ENCODE measurements at places on chromosomes 5 and 9.

DNA sequence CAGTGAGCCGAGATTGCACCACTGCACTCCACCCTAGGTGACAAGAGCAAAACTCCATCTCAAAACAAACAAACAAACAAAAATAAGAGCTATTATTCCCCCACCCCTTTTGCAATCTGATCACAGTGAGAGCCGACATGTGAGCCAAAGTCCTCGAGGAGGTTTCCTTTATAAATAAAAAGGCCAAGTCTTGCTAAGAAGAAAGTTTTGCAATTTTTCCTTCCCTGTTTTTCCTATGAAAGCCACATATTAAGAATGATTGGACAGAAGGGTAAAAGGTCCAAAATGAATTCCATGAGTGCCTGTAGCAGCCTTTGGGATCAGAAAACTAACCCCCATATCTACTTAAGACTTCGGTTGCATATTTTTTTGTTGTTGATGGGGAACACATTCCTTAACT is 179.7 kb downstream of the TSSK1B start:
- DNase-seq = no peak

- DNase-seq = no peak
These were observed 6.1 kb downstream of the SARDH start for GRCh38 chr9:133731876-133732638.

DNA sequence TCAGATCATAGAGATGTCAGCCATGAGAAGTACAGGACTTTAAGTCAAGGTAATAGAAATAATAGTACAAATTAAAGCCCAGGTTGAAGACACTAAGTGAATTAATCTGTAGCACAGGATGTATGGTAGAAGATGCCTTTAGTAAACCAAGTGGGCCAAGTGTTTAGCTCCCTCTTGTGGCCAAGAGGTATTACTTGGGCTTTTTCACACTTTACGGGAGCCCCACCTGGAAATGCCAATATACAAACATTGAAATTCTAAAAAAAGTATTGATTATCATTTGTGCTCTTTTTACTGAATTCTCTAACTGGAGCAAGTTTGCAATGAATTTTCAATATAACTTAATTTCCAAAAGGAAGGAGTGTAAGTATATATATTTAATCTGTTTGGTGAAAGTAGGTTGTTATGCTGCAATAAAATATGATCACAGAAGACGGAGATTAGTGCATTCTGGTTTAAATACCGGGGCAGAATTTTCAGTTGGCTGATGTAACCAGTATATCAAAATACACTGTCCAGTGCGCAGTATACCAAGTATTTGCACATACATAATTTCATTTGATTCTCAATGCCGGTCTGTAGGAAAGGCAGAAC is 84.7 kb downstream of the PARP8 start:
- DNase-seq = peak; percentile 58

GRCh38 chr5:134189031-134189430 is 12.3 kb upstream of the SKP1 start:
- DNase-seq = no peak

- DNase-seq = no peak
These were observed 408.4 kb downstream of the SPOCK1 start for GRCh38 chr5:137090721-137091120.

- peak; percentile 32 for DNase-seq
These were observed 553 bp downstream of the MAP3K1 start for GRCh38 chr5:56815658-56816545.

GRCh38 chr9:93250185-93250584 is 66.2 kb downstream of the WNK2 start:
- no peak for DNase-seq

GRCh38 chr5:83645936-83646335 is 74.7 kb downstream of the HAPLN1 start:
- DNase-seq = no peak

DNA sequence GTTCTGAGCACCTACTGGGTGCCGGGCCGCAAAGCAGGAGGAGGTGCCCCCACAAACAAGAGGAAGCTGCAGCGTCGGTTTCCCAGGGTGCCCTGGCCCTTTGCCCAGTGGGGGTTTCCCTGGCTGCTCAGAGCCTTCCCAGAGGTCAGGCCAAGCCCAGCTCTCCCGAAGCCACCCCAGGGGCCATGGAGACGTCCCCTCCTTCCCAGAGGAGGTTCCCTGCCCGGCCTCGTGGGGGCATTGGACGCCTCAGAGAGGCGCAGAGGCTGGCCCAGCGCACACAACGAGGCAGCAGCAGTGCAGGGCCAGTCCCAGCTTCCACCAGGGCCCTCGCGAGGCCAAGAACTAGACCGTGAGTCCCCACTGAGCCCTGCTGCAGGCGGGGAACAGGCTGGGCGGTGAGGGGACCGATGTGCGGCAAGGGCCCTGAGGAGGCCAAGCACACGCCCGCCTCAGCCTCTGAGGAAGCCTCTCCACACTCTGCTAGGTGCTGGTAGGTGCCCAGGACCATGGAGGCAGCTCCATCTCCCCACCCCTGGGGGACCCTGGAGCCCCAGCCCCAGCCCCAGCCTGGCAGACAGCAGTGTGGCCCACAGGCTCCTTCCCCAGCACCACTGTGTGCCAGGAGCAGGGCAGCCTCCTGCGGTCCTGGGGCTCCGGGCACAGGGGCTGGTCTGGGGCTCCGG is 7.0 kb downstream of the DIPK1B start:
- DNase-seq = peak; percentile 21

- no peak for DNase-seq
These were observed 52.5 kb upstream of the SEMA4D start for GRCh38 chr9:89550346-89550927.

DNA sequence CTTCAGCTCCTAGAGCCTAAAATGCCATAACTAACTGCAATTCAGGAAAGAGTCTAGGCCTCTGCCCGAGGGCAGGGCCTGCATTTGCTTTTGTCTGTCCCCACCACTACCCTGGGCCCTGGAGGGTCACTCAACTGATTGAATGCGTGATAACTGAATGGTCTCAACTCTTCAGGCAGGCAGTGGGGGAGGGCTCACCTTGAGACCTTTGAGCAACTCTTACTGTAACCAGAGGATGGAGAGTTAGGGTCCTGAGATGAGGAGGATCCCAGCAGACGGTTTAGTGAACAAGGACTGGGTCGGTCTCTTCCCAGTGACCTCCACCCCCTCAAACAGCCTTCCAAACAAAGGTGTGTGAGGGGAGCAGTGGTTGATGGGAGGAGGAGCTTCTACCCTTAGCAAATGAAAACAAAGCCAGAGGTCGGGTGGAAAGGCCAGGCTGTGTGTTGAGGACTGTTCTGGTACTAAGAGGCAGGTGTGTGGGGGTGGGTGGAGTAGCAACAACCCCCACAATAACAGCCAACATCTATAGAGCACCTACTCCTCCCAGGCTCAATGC is 59.4 kb downstream of the CXXC5 start:
- no peak for DNase-seq

GRCh38 chr5:142819825-142820224 is 49.6 kb downstream of the ARHGAP26 start:
- DNase-seq = no peak

All from CD4-positive, alpha-beta T cell treated with Interleukin-1 beta for 1 hour (primary cell).